Stimulated activated CD8-positive, alpha-beta memory T cell treated with anti-CD3 and anti-CD28 coated beads, Interleukin-15, amount 100 ng/mL, for 48 hours (primary cell): ENCODE measurements at places on chromosomes 5 and 9.

DNA sequence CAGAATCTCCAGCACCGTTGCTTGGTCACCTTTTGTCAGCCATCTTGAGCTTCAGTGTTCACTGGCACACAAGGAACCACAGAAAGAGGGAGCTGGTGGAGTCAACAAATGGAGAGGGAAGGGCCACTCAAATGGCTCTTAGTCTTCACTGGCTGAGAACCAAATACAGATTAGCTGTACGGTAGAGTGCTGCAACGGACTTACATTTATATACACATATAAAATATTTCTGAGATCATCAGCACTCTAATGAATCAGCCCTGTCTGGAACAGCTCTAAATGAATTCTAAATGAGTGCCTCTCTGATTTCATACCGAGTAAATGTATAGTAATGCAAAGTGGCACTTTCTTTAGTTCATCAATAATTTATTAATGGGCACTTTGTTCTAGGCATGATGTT lies 24.8 kb downstream of the KCTD16 start:
- no peak for DNase-seq

GRCh38 chr9:89845862-89846261 lies 241.1 kb downstream of the GADD45G start:
- no peak for DNase-seq

GRCh38 chr9:131259916-131260597 lies 16.3 kb downstream of the FAM78A start:
- no peak for DNase-seq

- no peak for DNase-seq
Measured at GRCh38 chr9:38233343-38233742, 159.2 kb upstream of the ALDH1B1 start.

DNA sequence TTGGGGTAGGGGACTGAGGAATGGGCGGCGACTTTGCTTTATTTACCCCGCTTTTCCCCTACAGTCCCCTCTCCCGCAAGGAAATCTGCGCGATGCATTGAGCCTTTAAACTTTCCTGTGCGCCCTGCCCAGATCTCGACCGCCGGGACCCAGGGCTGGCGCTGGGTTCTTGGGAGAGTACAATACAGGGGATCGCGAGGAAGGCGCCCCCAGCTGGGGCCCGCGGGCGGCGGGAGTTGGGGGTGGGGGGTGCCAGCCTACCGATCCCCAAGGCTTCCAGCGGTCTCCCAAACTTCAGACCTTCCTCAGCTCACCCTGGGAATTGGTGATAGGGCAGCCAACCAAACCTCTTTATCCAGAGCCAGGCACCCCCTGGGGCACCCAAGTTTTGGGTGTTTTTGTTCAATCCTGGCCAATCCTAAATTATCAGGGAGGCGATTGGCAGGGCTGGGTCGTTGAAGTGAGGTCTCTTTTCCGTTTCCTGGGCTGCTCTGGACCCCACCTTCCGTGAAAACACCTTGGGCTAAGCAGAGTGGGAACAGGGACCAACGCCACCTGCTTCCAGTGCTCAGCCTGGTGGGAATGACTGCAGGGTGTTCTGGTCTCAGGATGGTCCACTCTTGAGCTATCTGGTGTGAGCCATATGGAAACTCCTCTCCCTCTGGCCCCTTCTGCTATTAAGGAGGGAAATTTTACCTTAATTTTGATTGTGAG lies 51.4 kb upstream of the DAB2IP start:
- no peak for DNase-seq

DNA sequence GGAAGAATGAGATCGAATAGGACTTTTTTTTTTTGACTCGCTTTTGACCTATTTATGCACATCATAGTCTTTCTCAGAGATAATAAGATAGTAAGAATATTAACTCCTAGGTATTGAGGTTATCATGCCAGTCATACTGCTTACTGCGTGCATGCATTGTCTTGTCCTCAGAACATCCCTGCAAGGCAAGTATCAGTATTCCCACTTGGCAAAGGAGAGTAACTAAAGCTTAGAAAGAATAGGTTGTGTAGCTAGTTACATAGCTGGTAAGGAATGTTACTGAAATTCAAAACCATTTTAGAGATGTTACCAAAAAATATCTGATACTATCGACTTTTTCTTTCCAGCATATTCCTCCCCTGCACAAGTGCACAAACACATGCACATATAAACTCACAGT lies 296.1 kb upstream of the CLINT1 start:
- DNase-seq, result no peak
